ENCODE measurements at places on chromosomes 16 and 17. TPM values are rescaled to one million over a fixed set of nuclear protein-coding genes. Genes with fewer than 3 reads are reported as not detected.

Gene COL1A1
- 21.2 TPM for total RNA-seq

Gene CD300E
- total RNA-seq = 2.6 TPM

Gene KCNH6
- total RNA-seq = not detected

Gene PPP4C
- 59.1 TPM for total RNA-seq

Gene OTOP3
- not detected for total RNA-seq

Gene LAT
- total RNA-seq = 7.4 TPM

Gene RPL23
- 2,133 TPM for total RNA-seq

Gene SMIM5
- total RNA-seq = 0.31 TPM

Gene MRTFB
- total RNA-seq = 17.5 TPM

Gene MYH11
- 206 TPM for total RNA-seq

Gene AXIN2
- 10.7 TPM for total RNA-seq

Gene DCTPP1
- 24.0 TPM for total RNA-seq

Gene CES3
- total RNA-seq = 1.6 TPM

Gene KRTAP4-5
- total RNA-seq = not detected

Gene PIK3R6
- 3.5 TPM for total RNA-seq

Gene CCL8
- 0.56 TPM for total RNA-seq

Gene TAT
- total RNA-seq = not detected

Gene RUNDC3A
- 0.84 TPM for total RNA-seq

Gene KRT23
- 4.3 TPM for total RNA-seq

Gene MAF
- total RNA-seq = 83.6 TPM

Gene MRPL12
- 55.8 TPM for total RNA-seq

Gene SLC2A4
- total RNA-seq = 13.8 TPM

Gene SLC38A10
- total RNA-seq = 89.3 TPM

Gene TRIM25
- total RNA-seq = 112 TPM

Gene RPGRIP1L
- total RNA-seq = 5.0 TPM

Gene PRDM7
- not detected for total RNA-seq

Gene ST6GALNAC2
- total RNA-seq = 4.2 TPM

Gene ABCC12
- not detected for total RNA-seq

Gene CLEC19A
- not detected for total RNA-seq

Gene SNAI3
- 1.2 TPM for total RNA-seq

Gene CYTH1
- 56.6 TPM for total RNA-seq

Gene KDM8
- total RNA-seq = 2.1 TPM

Gene AANAT
- total RNA-seq = not detected

Gene MPV17L
- 10.7 TPM for total RNA-seq

Gene TBC1D3E
- not detected for total RNA-seq

Gene HIRIP3
- 9.7 TPM for total RNA-seq

Gene HOXB4
- 4.3 TPM for total RNA-seq

Gene SPNS3
- 1.0 TPM for total RNA-seq

Gene ALOX15B
- total RNA-seq = 9.8 TPM

Gene PLK1
- total RNA-seq = 0.94 TPM

Gene EVPLL
- total RNA-seq = 0.37 TPM

Gene TMEM235
- not detected for total RNA-seq

Gene SMPD3
- 5.9 TPM for total RNA-seq

Gene TEKT1
- total RNA-seq = not detected

Gene TBC1D3B
- total RNA-seq = 1.9 TPM

Gene FOXC2
- total RNA-seq = 0.28 TPM

Gene SCO1
- total RNA-seq = 18.0 TPM

Gene GPRC5C
- 29.0 TPM for total RNA-seq

Gene TMEM88
- 27.2 TPM for total RNA-seq

Gene DPEP1
- not detected for total RNA-seq

Gene TNRC6A
- total RNA-seq = 89.5 TPM

Gene STX1B
- total RNA-seq = 1.5 TPM

Gene CDH3
- 8.3 TPM for total RNA-seq

Gene PIRT
- total RNA-seq = not detected

Gene PPY
- not detected for total RNA-seq

Data from omental fat pad (tissue), 4 donors.